ENCODE measurements at places on chromosomes 1 and 21.
A peak's percentile ranks its signal among the peaks of the same experiment; 100 is the strongest.

- DNase-seq = no peak
Observed at GRCh38 chr1:174743654-174744561, 255.8 kb upstream of the CACYBP start.

- no peak for DNase-seq
Observed at GRCh38 chr1:104987210-104987609, 1237.5 kb downstream of the AMY1C start.

GRCh38 chr21:42777757-42778344 lies 101.5 kb downstream of the WDR4 start:
- no peak for DNase-seq

- DNase-seq = no peak
Observed at GRCh38 chr1:2148691-2149090, 45.9 kb downstream of the FAAP20 start.

- DNase-seq = no peak
Observed at GRCh38 chr1:112239683-112240330, 156.2 kb upstream of the CTTNBP2NL start.

GRCh38 chr21:45598666-45599065 lies 44.9 kb upstream of the PCBP3 start:
- DNase-seq = no peak

- no peak for DNase-seq
Observed at GRCh38 chr21:37565530-37566223, 199.1 kb downstream of the DYRK1A start.

GRCh38 chr1:6099787-6100765 lies 54.4 kb downstream of the KCNAB2 start:
- no peak for DNase-seq

- DNase-seq = no peak
Observed at GRCh38 chr1:205963352-205964155, 20.3 kb upstream of the SLC26A9 start.

DNA sequence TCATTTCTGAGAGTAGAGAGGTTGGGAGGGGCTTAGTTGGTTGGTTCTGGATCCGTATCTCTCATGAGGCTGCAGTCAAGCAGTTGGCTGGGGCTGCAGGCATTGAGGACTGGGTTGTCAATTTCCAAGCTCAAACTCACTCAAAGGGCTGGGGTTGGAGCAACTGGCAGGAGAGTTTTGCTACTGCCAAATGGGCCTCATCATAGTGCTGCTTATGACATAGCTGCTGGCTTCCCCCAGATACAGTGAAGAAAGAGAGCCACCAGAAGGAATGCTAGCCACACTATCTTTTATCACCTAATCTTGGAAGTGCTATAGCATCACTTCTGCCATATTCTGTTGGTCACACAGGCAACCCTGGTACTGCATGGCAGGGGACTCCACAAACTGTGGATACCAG lies 363.5 kb upstream of the USP24 start:
- DNase-seq = no peak

DNA sequence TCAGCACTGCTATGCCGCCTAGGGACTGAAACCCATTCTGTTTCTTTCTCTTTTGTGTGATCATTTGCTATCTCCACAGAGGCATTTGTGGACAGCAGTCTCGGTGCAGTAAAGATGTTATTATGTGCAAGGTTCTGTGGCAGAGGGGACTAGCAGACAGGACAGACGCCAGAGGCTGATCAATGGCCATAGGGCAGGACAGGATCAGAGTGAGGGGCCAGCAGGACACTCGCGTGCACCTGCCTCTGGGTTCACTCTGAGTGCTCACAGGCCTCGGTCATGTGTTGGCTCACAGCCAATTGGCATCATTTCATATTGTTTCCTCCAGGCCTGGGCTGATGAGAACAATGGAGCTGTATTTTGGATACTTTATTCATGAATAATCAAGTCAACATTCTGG lies 212.6 kb downstream of the TGFB2 start:
- peak; percentile 45 for DNase-seq

DNA sequence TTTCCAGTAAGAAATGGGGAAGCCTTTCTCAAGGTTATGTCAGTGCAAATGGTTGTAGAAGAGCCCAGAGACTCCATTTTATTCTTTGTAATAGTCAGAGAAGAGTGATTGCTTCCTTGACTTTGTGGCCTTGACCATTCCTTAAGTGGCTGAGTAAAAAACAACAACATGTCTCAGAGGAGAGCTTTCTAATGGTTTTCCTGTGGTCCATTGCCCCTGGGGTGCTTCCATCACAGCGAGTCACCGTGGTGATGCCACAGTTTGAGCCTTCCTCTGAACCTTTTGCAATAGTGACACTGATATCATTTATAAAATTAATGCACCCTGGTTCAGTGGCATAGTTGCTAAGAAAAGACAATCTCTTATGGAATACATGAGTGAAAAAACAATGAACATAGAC lies 38.6 kb downstream of the PAPPA2 start:
- DNase-seq = no peak

- peak; percentile 98 for DNase-seq
Observed at GRCh38 chr21:40547906-40548513, 298.9 kb downstream of the DSCAM start.

DNA sequence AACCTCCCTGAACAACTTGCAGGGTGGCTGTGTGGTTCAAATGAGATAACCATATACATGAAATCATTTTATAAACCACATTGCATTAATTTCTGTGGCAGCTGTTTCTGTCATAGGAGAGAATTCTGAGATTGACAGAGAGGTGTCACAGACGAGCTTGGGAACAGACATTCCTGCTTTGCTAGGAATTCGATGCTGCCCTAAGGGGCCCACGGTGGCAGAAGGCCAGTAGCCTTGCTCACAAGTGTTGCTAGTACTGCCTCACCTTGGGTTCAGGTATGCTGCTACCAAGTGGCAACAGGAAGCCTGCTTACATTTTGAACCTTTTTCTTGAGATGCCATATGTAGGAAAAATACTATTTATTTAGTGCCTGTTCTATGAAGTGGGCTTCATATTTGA lies 13.4 kb downstream of the KCNA10 start:
- no peak for DNase-seq

- DNase-seq = no peak
Observed at GRCh38 chr1:158445376-158445775, 16.3 kb upstream of the OR10K1 start.

- DNase-seq = peak; percentile 10
Observed at GRCh38 chr1:43991476-43992231, at the start of gene CCDC24. TSS of gene CCDC24 (plus strand) at chr1:43991599. CDS start at chr1:43991879, 280 bp downstream.

DNA sequence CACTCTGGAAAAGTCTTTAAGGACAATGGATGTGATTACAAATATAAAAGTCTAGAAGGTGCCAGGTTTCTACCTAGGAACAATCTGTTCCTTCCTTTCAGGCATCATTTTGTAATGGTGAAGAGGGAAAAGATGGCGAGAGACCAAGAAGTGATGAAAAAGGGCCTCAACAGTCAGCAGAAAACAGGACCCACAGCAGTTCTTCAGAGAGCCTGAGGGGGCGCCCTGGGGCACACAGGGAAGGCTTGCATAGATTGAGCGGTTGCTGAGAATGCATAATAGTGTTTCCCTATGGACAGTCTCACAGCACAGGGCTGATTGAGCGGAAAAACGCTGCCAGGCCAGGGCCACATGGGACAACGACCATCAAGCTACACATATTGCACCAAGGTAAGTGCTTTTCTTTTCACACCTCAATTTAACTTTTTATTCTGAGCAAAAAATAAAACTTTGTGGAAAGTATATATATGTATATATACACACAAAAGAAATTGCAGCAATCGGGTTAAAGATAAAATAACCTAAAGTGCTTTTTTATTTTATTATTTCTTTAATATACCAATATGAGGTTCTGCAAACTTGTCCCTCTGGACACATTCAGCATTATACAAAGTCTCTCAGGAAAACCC lies 3.1 kb upstream of the YRDC start:
- no peak for DNase-seq

- no peak for DNase-seq
Observed at GRCh38 chr21:42028766-42029425, 18.7 kb upstream of the ZBTB21 start.

DNA sequence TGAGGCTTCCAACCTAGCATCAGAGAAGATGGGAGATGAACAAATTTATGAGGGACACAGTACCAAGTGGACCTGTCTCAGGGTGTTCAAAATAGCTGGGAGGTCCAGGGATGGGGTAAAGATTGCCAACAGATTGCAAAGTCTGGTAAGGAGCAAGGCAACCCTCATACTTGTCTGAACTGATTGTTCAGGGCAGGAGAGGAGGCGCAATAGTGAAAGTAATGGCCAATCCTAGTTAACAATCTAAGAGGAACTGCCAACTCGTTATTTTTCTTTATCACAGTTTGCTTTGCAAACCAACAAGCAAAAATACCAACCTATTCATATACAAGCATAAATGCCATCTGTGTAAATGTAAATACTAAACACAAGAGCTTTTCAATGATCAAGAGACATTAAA lies 78.4 kb upstream of the S1PR1 start:
- no peak for DNase-seq

GRCh38 chr21:39173716-39174680 lies 9.3 kb downstream of the PSMG1 start:
- no peak for DNase-seq

DNA sequence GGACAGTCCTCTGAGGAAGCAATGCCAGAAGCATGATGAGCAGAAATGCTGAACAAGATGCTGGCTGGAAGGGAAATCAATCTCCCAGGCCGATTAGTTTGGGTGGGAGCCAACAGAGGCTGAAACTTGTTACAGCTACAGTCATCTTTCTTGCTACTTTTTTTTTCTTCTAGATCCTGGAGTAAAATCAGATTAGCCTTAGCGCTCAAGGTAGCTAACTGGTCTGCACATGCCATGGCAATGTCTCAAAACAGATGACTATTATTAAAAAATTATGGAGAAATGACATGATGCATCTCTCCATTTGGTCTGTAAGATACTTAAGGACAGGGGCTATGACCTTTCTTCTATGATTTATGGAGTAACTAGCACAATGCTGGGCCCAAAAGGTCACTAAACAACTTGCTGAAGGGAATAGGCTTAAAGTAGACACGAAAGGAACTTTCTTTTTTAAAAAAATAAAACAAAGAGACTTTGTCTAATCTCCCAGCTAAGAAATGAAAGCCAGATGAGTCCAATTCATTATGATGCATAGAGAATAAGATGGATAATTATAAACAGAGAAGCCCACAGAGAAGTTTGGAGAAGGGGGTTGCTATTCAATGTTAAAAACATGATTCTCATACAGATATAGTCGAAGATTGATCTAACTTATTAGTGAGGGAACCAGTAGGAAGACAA lies 42.5 kb downstream of the UTP25 start:
- DNase-seq = no peak

DNA sequence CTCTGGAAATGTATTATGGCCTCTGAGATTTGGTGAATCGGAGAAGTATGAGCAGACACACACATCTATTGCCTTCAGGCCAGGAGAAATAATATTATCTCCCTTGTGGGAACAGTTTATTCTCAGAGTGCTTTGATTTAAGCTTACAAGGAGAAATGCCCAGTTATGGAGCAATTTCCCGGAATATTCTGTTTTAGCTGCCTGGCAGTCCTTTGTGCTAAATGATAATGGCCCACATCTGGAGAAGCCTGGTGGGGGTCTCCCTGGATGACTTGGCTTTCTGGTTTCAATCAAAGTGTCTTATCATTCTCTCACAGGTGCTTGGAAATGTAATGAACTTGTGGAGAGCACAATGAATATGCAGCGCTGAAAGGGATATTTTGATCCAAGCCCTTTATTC lies 389.6 kb upstream of the USP24 start:
- DNase-seq = no peak

DNA sequence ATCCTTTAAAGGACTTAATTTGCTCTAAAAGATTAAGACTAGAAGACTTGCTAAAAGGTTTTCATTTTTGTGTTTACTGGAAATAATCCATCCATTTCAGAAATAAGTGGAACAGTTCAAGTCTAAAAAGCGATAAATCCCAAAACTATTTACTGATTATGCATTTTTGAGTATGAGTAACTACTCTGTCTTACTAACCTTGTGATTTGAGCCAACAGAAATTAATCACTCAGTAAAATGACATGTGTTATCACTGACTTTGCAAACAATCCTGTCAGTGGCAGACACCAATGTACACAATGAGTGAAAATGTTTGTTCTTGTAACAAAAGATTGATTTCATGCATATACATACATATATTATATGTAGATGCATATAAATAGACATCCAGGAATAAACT lies 218.0 kb downstream of the DENND1B start:
- DNase-seq = no peak

GRCh38 chr1:47870480-47870879 lies 126.7 kb downstream of the TRABD2B start:
- no peak for DNase-seq

- no peak for DNase-seq
Observed at GRCh38 chr1:163094589-163094988, 25.4 kb downstream of the RGS4 start.

DNA sequence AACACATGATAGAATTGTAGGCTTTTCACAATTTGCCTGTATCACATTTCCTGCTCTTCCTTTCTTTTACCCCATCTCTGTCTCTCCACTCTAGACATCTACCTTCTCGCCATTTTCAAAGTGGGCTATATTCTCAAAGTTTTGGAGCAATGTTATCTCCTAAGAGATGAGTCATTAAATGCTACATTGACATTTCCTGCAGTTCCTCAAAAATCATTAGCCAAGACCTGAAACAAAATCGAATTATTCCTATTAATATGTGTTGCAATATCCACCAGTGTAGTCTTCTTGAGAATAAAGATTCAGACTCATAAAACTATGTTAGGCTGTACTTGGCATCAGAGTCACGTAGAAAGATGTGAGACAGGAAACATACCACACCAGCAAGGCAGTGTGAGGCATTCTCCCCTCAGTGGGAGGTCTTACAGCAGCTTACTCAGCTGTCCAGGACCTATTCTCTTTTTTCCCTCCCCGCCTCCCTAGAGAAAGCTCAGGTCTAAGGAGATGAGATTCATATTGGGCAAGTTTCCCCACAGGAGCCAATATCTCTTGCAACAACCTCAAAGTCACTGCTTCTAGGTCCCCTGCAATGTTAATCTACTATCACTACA lies 38.8 kb downstream of the FRRS1 start:
- DNase-seq = no peak

GRCh38 chr1:23171181-23171755 lies 2.6 kb upstream of the LUZP1 start:
- DNase-seq = no peak

DNA sequence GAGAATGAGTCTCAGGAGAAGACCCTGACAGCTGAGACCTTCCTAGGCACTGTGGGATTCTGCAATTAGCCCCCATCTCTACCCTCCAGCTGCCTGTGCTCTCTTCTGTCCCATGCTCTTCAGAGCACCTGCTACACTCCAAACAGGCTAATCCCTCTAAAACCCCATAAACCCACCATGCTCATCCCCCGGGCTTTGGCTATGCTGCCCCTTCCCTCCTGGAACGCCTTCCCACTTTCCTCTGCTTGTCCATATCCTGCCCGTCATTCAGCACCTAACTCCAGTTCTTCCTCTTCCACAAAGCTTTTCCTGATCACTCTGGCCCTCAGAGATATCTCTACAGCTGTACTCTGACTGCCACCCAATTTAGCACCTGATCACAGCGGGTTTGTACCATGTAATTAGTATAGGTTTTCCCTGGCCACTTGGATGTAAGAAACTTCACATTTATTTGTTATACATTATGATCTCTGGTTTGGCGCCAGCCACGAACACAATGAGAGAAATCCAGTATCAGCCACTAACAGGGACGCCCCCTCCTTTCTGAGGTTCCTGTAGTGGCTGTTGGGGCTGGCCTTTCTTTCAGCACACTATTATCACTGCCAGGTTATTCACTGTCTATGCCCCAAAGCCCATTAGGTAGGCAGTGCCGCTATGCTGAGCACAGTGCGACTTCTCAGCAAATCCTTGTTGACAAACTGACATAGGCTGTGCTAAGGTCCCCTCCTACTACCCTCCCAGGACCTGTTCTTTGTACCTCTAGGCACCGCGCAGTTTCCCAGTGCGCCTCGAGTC lies 45.1 kb downstream of the CDC7 start:
- DNase-seq = no peak

All from NCI-H1436 treated with DMSO at 0.1 percent for 48 hours (cell line).